Fibroblast of the aortic adventitia (primary cell): ENCODE measurements at places on chromosomes 5 and 9. TPM values are rescaled to one million over a fixed set of nuclear protein-coding genes. Genes with fewer than 3 reads are reported as not detected.

DNA sequence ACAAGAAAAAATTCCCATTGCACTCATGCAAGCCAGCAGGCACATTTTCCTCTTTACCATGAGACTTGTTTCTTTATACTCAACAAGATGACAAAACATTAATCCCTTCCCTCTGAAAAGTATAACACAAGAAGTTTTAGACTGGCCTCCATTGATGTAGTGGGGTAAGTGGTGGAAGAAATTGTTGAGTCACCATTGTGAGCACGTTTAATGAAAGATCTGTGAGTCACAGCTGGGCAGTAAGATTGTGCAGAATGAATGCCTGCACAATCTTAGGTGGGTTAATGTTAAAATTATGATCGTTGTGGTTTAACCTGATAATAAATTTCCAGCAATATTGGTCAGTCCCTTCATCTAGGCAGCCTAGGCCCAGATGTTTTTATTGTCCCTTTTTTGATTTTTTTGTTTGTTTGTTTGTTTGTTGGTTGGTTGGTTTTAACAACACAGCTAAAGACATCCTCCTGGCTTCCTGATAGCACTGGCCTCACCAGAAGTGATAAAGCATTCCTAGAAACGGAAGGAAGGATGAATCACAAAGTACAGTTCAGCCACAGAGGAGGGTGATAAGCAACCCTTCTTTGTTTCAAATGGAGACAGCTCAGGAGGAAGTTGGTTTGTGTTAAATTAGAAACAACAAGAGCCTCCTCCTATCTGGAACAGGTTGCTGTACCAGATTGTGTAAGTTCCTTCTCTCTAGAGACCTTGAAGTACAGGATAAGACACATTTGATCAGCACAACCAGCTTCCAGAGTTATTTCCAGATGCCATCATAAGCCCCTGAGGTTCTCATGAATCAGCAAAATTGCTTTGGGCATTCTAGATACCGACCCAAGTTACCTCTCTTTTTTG is 40.3 kb downstream of the SLC24A2 start:
- DNase-seq = peak; percentile 4

The CAVIN4 gene
- total RNA-seq = 1.4 TPM in 2 replicates

The ARL10 gene
- total RNA-seq = 9.3 and 19.9 TPM in 2 replicates

DNA sequence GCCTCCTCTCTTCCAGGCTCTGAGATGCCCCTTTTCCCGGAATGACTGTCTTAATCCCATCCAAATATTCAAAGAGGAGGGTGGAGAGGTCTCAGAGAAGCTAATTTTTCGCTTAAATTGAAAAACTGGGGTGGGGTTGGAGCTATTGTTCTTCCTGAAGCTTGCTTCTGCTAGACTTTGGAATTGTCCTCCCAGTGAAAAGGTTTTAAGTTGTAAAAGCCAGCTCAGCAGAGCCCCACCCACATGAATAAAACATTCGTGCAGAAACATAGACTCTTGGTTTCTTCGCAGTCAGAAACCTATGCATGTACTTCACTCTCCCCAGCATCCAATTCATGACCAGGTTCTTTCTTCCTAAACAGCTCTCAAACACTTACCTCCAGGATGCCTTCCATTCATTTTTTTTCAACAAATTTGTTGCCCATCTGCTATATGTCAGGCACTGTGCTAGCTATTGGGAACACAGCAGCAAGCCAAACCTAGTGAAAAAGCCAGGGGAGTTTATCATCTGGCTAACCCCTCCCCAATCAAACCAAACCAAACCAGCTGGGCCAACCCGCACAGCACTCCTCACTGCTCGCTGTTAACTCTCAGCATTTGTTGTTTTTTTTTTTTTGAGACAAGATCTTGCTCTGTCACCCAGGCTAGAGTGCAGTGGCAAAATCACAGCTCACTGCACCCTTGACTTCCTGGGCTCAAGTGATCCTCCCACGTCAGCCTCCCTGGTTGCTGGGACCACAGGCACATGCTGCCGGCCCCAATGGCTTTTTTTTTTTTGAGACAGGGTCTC is 37.9 kb upstream of the OCLN start:
- no peak for DNase-seq

DNA sequence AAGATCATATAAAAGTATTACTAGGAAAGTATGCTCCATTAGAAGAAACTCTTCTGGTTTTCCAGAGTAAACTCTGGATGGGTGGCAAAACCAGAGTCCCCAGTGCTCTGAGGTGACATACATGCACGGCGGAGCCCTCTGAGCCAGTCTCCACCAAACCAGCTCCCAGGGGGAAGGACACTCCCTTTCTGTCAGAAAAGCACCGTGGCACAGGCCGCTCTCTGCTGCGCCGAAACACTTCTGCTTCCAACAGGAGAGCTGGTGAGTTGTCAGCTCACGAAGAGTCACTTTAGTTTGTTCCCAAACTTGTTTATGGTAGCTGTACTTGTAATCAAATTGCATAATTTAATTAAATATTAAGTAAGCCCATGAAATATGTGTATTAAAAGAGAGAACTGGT is 184.6 kb downstream of the CDK5RAP2 start:
- no peak for DNase-seq

- no peak for DNase-seq
Measured at GRCh38 chr5:156201788-156202403, 125.1 kb upstream of the SGCD start.

DNA sequence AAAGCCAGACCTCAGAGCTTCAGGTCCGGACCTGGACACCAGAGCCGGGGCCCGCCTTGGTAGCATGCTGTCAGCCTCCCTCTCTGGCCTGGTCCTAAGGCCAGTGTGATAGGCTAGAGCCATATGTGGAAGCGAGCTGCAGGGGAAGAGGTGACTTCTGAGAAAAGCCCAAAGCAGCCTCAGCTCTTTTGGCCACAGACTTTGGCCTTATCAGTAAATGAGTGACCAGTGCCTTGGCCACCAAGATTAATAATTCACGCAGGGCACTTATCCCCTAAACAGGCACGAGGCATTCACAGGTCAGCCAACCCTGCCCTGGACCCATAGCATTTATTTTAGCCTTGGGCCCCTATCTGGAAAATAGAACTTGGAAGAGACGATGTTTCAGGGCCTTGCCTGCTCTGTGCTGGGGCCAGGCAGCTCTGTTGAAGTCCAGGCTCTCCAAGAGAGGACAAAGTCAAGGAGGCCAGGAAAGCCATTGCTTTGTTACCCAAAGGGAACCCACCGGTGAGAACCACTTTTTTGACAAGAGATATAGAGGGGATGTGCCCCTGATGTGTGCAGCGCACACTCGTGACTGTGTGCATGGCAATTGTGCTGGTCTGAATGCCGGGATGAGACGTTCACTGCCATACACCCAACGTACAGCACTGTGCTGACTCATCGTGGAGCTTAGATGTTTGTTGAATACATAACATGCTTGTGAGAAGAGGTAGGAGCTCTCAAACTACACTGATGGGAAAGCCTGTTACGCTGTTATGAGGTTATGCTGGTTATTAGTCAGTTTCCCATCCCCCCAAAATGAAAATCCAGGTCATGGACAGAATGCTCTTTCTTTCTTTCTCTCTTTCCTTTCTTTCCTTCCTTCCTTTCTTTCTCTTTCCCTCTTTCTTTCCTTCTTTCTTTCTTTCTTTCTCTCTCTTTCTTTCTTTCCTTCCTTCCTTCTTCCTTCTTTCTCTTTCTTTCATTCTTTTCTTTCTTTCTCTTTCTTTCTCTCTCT is 5.0 kb upstream of the SLC34A1 start:
- peak; percentile 54 for DNase-seq

- peak; percentile 44 for DNase-seq
Measured at GRCh38 chr5:54007827-54008777, 302.3 kb downstream of the ARL15 start.

The OGN gene
- total RNA-seq = 140 and 166 TPM in 2 replicates

The ADGRD2 gene
- not detected in 2 replicates for total RNA-seq

DNA sequence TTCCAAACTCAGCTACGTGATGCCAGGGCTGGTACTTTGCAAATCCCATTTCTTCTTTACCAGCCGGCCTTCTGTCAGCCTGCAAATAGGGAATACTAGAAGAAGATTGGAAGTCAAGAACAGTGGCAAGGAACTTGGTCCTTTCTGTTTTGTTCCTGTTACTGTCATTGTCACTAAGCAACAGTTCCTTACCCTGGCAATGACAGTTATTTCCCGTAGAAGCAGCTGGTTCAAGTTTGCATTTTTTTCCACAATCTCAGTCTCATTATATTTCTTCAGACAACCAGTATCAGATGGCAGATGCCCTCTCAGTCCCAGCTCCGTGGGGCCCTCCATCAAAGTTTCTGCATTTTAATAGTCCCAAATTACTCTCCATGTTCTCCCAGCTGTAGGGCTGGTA is 9.1 kb upstream of the C1QTNF2 start:
- DNase-seq = no peak

The SPINK5 gene
- not detected in 2 replicates for total RNA-seq

- DNase-seq = peak; percentile 75
Measured at GRCh38 chr9:18920141-18921084, 112.6 kb downstream of the SAXO1 start.

DNA sequence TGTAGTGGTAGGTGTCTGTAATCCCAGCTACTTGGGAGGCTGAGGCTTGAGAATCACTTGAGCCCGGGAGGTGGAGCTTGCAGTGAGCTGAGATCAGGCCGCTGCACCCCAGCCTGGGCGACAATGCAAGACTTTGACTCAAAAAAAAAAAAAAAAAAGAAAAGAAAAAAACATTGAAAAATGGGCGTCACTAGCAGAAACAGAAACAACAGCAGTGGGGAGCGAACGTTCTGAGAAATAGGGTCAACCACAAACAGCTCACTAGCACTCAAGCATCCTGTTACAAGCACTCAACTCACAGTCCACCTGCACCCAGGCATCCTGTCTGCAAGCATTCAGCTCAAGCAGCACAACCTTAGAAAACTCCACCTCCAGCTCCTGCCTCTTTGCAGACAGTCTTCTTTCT is 17.2 kb downstream of the TRIM14 start:
- no peak for DNase-seq

The SPEF2 gene
- 5.7 and 19.0 TPM in 2 replicates for total RNA-seq

- DNase-seq = peak; percentile 28
Measured at GRCh38 chr5:66232706-66233445, 88.8 kb downstream of the SREK1 start.

The FUT7 gene
- not detected in 2 replicates for total RNA-seq

The PPIC gene
- 53.5 and 57.2 TPM in 2 replicates for total RNA-seq

- DNase-seq = no peak
Measured at GRCh38 chr5:670396-671270, 22.5 kb downstream of the TPPP start.

The LCN9 gene
- total RNA-seq = not detected in 2 replicates

- no peak for DNase-seq
Measured at GRCh38 chr5:82858151-82859025, 218.8 kb downstream of the TMEM167A start.

The CFAP77 gene
- total RNA-seq = not detected in 2 replicates

DNA sequence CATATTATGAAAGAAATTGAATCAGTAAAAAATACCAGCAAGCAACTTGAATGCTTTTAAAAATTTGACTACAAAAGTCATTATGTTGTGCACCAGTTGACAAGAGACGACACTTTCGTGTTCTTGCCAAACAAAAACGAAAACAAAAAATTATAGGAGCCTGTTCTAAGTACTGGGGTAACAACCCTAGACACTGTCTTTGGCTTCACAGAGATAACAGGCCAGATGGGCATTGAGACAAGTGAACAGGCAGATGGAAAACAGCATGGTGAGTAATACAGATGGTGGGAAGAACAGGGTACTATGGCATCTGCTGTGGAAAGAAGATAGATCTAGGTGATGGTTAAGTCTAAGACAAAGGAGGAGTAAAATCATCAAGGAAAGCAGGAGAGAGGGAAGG is 99.0 kb downstream of the CDH12 start:
- no peak for DNase-seq

- no peak for DNase-seq
Measured at GRCh38 chr5:98543490-98543889, 230.0 kb upstream of the RGMB start.

The TAS2R1 gene
- not detected in 2 replicates for total RNA-seq

The RAD17 gene
- total RNA-seq = 26.1 and 28.6 TPM in 2 replicates

The LRRC70 gene
- total RNA-seq = 1.2 and 1.6 TPM in 2 replicates

- DNase-seq = no peak
Measured at GRCh38 chr9:131669269-131670157, 70.4 kb downstream of the RAPGEF1 start.

The ADAMTSL1 gene
- 41.8 and 179 TPM in 2 replicates for total RNA-seq

The C1QTNF3 gene
- total RNA-seq = 1.9 and 8.3 TPM in 2 replicates

- DNase-seq = no peak
Measured at GRCh38 chr9:22088717-22089061, 79.6 kb upstream of the CDKN2B start.

DNA sequence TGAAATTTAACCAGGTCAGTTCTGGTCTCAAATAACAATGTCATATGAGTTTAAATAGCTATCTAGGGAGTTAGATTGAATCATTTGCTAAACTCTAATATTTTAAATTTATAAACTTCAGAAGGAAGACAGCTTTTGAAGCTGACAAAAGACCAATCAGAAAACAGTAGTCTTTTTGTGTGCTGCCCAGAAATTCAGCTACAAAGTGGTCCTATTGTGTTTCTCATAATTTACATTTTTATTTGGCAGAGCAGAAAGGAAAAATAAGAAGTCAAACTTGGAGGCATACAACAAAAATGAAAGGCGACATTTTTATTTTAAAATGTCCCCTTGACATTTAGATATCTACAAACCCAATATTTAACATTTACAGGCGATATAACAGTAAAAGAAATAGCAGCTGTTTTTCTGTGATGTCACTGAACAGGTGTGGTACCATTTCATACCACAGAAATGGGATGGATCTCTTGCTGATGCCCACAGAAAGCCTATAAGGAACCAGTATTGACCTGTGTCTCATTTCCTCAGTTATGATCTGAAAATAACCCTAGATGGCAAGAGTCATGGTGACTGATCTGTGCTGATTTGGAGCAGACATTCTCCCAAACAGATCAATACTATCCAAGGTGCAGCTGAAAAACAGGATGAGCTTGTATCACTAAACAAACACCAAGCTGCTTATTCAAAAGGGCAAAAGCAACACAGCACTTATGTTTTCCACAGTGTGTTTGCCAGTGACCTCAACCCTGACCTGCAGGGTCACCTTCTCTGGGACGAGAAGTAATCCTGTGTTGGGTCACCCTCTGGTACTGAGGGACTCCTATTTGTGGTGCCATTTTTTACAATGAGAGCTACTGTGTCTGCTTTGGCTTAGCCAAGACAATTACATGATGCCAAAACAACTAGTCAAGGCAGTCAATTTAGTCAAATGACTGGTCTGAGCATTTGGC is 3.6 kb upstream of the FST start:
- DNase-seq = no peak

GRCh38 chr9:17863213-17863883 is 284.5 kb downstream of the SH3GL2 start:
- DNase-seq = no peak

GRCh38 chr9:29475471-29475870 is 1902.2 kb upstream of the C9orf72 start:
- peak; percentile 1 for DNase-seq

GRCh38 chr9:106467113-106467864 is 395.7 kb upstream of the ZNF462 start:
- DNase-seq = no peak
